Muscle of leg (tissue), 16 donors: ENCODE measurements at places on chromosomes 4 and X. TPM values are rescaled to one million over a fixed set of nuclear protein-coding genes. Genes with fewer than 3 reads are reported as not detected.

LINC00632 gene
- 62.0 TPM for total RNA-seq

RAI2 gene
- total RNA-seq = 1.5 TPM

ETNPPL gene
- not detected for total RNA-seq

HDAC6 gene
- 78.6 TPM for total RNA-seq

CFP gene
- total RNA-seq = 3.2 TPM

IL21 gene
- not detected for total RNA-seq

GYPA gene
- total RNA-seq = 5.2 TPM

YIPF6 gene
- total RNA-seq = 27.3 TPM

PAGE5 gene
- total RNA-seq = not detected

DUSP21 gene
- not detected for total RNA-seq

BRS3 gene
- total RNA-seq = not detected

ATP6AP2 gene
- 47.1 TPM for total RNA-seq

AFM gene
- total RNA-seq = not detected

KLHL4 gene
- total RNA-seq = 9.0 TPM

HHIP gene
- 3.5 TPM for total RNA-seq

ACE2 gene
- total RNA-seq = 0.04 TPM

CUL4B gene
- 19.0 TPM for total RNA-seq

CSN1S1 gene
- total RNA-seq = not detected

CT45A3 gene
- not detected for total RNA-seq

GAGE12H gene
- total RNA-seq = not detected

CYSLTR1 gene
- 11.1 TPM for total RNA-seq

KIT gene
- total RNA-seq = 5.9 TPM

SULT1E1 gene
- 34.8 TPM for total RNA-seq

NWD2 gene
- under 0.01 TPM for total RNA-seq

COX7B2 gene
- not detected for total RNA-seq

SCML2 gene
- total RNA-seq = 6.3 TPM

BLTP1 gene
- total RNA-seq = 56.1 TPM

BDH2 gene
- 66.2 TPM for total RNA-seq

AKAP4 gene
- total RNA-seq = 0.66 TPM

TMPRSS11B gene
- not detected for total RNA-seq

APLN gene
- 5.7 TPM for total RNA-seq

C4orf36 gene
- total RNA-seq = 0.44 TPM

SHROOM4 gene
- 6.8 TPM for total RNA-seq

MFSD8 gene
- 20.4 TPM for total RNA-seq

MAGEA11 gene
- not detected for total RNA-seq
